ENCODE measurements at places on chromosomes 5 and 9.
A peak's percentile ranks its signal among the peaks of the same experiment; 100 is the strongest.

DNA sequence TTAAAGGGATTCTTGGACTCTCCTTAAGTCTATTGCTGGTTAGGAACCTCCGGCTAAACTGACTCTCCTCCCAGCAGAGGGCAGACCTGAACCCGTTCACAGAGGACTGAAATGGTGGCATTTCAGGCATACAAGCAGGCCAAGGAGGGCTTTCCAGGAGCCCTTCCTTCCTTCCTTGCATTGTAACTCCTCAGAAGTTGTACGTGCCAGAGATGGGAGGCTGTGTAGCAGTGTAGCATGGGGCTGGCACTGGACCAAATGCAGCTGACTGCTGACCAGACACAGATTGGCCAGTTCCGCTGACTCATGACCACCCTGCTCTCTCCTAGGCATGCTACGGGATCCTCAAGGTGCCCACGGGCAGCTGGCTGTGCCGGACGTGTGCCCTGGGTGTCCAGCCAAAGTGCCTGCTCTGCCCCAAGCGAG, 36.4 kb downstream of the JADE2 start:
- DNase-seq: peak; percentile 31

DNA sequence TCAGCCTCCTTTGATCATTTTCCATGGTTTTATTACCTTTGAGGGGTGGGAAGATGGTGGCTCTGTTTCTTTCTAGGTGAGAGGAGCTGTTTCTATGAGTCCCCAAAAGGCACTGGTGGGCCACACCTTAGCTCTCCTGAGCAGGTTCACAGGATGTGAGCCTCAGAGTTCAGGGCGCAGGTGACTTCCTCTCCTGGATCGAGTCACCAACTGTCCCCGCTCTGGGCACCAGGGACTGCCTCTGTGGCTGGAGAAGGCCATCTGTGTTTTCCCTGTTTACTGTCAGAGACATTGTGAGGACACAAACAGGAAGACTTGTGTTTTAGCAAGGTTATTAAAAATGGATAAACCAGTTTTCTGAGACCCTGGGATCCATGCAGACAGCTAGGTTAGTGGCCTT, 68.5 kb downstream of the IL31RA start:
- no peak for DNase-seq

GRCh38 chr5:4233671-4234070, 638.0 kb downstream of the IRX1 start:
- no peak for DNase-seq

DNA sequence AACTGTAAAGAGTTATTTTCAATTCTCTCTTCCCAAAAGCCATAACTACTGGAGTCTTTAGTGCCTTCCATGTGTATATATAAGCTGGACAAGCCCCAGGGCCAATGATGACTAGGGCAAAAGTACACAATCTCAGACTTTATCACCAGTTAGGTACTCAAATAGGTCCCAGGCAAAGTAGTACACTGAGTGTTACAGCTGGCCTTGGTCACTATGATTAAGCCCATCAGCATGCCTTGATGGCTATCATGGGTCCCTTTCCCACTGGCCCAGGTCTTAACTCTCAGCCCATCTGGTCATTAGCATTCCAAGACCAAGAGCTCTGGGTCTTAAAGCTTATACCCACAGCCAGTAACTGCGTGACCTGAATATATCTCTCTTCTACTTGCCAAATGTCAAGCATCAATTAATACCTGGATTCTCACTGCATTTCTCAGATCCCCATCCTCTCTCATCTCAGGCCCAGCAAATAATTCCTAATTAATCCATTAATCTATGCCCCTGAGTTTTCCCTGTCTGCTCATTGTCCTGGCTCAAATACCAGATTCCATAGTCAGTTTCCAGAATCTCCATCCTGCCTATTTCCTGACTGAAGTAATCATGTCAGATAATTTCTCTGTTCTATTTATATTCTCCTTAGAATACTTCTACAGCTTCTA, 62.3 kb downstream of the NR6A1 start:
- no peak for DNase-seq

- DNase-seq: no peak
These were observed 237.6 kb downstream of the NNT start for GRCh38 chr5:43840424-43841125.

DNA sequence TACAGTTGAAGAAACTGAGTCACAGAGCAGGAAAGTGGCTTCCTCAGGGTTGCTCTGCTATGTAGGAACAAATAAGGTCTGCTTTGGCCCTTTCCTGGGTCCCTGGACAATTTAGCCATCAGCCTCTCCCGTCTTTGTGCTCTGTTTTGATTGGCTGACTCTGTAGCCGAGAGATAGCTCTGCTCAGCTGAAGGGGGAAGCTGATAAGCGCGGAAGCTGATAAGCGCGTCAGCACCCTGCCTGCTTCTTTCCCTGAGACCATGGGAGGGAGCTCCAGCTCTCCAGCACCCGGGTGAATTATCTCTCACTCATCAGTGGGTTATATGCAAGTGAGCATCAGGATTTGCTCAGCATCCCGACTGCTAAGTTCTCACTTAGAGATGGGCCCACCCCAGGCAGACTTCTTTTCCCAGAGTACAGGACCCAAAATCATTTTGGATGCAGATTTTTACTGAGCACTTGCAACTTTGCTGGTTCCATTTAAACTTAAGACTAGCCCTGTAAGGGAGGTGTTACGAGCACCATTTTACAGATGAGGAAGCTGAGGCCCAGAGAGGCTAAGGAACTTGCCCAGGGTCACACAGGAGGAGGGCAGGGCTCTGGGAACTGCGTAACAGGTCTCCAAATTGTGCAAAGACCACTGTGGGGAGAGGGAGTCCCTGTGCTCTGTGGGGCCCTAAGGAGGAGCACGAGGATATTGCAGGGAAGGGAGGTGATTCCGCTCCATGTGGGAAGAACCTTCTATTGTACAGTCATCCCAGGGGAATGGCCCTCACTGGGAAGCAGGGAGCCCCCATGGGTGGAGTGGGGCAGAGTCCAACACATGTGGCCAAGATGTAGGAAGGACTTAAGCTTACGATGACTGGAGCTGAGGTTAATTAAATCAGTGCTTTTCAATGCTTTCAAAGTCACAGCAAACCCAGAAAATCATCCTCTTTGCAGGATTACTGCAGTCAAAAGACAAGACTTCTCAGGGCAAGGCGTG, 83.7 kb upstream of the ORM1 start:
- peak; percentile 52 for DNase-seq

DNA sequence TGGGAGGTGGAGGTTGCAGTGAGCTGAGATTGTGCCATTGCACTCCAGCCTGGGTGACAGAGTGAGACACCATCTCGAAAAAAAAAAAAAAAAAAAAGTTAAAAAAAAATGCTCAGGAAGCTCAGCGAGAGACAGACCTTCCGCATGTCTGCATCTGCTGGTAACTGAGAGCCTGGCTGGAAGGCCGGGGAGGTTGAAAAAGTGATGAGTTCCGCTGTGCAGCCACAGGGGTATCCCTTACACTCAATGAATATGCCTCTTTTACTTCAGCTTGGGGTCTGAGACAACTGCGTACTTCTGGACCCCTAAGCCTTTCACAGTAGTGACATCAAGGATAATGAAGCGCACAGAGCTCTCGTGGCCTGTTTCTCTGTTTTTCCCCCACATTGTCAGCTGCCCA, 179.9 kb upstream of the KLF4 start:
- DNase-seq: no peak

DNA sequence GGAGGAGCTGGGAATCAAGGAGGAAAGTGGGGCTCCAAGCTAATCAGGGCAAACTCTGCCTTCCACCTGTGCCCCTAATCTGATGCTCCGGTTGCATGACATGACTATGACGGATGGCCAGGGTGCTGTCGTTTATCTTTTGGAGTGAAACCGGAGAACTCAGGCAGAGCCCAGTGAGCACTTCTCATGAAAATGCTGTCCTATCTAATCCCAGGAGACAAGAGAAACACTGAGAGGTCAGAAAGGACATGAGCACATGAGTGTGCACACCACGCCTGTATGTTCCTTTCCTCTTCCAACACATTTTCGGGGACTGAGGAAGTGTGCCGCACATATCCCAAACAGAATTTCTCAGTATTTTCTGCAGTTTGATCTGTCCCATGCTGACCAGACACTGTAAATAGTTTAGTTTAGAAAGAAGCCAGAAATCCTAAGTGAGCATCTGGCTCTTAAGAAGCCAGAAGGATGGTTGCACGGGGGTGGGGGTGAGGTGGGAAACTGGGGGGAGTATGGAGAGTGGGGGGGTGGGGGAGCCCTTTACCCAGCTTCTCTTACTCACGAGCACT, 217.1 kb downstream of the TSSK1B start:
- no peak for DNase-seq

- DNase-seq: no peak
These were observed 92.2 kb downstream of the MRPL36 start for GRCh38 chr5:1707467-1707866.

DNA sequence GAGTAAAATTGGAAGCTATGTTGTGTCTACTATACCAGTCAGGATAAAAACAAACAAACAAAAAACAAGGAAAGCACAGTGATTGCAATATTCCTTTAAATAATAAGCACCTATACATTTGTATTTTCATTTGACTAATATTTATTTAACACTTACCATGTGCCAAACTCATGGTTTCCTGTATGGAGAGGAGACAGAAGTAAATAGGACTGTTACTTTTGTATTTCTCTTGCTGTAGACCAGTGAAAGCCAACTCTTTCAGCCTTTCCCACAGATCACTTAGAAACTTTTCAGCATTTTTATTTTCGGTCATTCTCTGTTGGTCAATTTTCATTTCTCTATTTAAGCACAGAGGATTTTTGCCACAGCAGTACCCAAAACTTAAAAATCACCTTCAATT, 4.5 kb downstream of the CMYA5 start:
- DNase-seq: no peak

GRCh38 chr5:76545184-76545583, 78.0 kb downstream of the F2RL2 start:
- DNase-seq: no peak

- DNase-seq: no peak
These were observed 10.8 kb upstream of the ADRA1B start for GRCh38 chr5:159905496-159905895.

GRCh38 chr9:79701651-79702050, 129.9 kb downstream of the TLE4 start:
- DNase-seq: peak; percentile 66

- DNase-seq: no peak
These were observed 31.2 kb upstream of the RAD23B start for GRCh38 chr9:107251756-107252322.

GRCh38 chr5:108862211-108862610, 114.5 kb downstream of the FER start:
- DNase-seq: no peak

DNA sequence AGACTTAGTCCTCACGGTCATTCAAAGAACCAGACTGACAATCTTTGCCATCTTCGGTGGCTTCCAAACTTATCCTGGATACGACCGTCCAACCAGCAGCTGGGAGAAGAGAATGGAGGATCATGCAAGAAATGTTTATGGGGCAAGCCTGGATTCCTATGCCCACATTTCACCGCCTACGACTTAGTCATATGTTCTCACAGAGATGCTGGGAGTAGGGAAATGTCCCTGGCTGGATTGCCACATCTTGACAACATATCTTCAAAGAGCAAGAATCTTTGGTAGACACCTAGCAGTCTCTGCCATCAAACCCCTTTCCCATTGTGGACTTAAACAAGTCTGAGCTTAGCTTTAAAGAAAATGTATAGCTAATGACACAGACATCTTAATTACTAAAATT, 5.0 kb downstream of the MED7 start:
- DNase-seq: no peak

DNA sequence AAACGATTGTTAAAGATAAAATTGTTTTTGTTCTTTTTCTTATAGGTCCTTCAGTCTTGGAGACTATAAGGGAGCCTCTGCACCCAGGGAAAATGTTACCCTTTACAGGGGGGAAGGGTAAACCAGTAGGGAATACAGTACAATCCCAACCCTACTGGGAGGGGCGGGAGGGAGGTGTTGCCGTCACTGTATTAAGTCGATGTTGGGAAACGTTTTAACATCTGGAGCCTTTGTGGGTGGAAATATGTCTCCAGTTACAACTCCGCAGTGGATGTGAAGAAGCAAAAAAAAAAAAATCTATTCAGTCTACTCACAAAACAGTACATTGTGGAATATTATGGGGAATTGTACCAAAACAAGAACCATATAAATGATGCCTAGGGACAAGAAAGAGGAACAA, 47.2 kb upstream of the FCHO2 start:
- DNase-seq: no peak

DNA sequence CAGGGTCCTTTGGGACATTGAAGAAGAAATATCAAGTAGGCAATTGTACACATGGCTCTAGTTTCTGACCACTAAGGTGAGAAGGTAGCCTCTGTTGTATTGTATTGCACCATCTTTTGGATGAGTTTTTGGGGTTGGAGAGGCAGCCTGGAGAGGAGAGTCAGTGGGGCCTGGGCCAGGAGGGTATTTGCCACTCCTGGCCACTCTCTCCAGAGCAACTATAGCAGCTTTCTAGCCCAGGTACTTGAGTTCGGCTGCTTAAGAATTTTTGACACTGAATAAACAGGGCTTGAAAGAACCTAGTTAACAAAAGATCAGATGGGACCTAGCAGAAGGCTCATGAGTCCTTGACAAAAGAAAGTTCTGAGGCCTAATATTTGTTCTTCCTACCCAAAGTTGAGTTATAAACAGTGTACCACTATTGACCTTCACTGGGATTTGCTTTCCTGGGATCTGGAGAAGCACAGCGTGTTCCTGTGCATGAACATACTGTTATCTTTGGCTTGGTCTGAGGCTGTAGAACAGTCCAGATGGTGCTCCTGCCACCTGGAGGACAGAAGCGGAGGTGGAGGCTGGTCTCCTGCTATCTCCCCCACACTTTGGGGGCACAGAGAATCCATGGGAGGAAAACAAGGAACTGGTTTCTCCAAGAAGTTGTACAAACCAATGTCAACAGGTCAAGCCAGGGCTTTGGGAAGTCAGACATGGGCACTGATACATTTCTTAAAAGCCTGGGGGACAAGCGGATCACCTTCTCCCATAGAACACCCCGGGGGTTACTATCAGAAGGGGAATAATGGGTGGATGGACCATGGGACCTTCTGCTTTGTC, 110.4 kb upstream of the LIFR start:
- no peak for DNase-seq

GRCh38 chr5:79261897-79262296, 26.0 kb downstream of the JMY start:
- DNase-seq: no peak

DNA sequence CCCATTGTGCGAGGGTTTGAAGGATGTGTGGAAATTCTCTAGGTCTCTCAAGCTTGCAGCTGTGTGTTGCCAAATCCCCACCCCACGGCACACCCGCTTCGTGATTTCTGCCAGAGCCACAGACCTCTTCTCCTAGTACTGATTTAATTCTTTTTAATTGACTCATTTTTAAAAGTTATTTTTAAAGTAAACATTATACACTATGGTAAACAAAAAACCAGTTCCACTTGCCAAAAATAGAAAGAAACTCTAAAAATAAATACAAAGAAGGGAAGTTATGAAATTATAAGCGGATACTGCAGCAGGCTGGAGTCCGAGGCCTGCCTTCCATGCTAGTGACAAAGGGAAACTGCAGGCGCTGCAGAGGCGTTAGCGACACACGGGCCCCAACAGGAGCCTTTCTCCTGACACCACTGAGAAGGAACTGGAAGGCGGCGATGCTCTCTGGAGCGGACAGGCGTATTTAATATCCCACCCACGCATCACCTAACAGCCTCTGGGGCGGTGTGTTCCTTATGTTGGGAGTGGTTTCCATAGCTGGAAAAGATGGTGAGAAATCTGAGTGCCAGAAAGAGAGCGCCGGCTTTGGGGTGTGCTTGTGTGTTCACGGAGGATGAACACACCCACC, 122.5 kb downstream of the COL23A1 start:
- peak; percentile 20 for DNase-seq

- DNase-seq: no peak
These were observed 12.0 kb upstream of the PHYKPL start for GRCh38 chr5:178244576-178244975.

GRCh38 chr5:111998871-111999270, 241.9 kb upstream of the NREP start:
- no peak for DNase-seq

GRCh38 chr5:96807075-96807654, 580 bp downstream of the ERAP1 start:
- no peak for DNase-seq
